Sigmoid colon (tissue), 7 donors: ENCODE measurements at places on chromosomes 2 and 18. TPM values are rescaled to one million over a fixed set of nuclear protein-coding genes. Genes with fewer than 3 reads are reported as not detected.

IL36G gene
- not detected for total RNA-seq

MARCHF4 gene
- not detected for total RNA-seq

ZNF892 gene
- 9.4 TPM for total RNA-seq

MZT2B gene
- 97.8 TPM for total RNA-seq

CRACDL gene
- 0.82 TPM for total RNA-seq

ANO7 gene
- total RNA-seq = not detected

SMCHD1 gene
- total RNA-seq = 101 TPM

- DNase-seq = no peak
Observed at GRCh38 chr2:16475986-16476567, 189.6 kb downstream of the CYRIA start.

DNA sequence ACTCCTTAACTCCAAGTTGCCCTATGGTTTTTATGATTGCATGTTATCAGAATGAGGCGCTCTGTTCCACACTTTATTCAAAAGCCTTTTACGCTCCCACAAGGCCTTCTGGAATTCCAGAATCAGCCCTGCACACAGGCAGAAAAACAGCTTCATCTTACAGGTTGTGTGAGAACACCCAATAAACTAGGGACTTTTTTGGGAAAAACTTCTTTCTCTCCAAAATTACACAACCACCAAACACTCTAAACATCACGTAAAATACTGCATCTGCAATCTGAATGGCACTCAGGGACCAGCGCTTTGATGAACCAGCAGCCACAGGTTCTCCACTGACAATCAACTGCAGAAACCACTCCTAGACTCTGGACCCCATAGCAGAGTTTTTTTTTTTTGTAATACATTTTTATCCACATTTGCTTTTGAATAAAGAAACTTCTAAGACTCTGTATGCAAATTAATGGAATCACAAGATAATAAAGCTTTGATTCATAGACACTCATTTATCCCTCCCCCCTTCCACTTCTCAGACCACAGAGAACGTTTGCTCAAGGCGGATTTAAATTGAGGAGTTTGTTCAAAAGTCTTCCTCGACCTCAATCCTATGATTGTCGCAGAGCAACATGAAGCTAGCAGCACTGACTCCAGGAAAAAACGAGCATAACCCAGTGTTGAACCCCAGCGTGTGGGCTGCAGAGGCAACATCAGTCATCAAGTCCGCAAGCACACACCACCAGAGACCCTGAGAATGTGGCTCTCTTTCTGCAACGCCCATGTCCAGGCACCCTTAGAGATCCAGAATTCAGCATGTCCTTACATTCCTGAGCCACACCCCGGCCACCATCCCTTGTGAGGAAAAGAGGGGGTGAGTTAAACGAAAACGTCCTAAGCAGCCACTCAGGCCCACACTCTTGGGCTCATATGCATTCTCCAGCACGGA lies 116.5 kb downstream of the MBP start:
- DNase-seq = no peak

DNA sequence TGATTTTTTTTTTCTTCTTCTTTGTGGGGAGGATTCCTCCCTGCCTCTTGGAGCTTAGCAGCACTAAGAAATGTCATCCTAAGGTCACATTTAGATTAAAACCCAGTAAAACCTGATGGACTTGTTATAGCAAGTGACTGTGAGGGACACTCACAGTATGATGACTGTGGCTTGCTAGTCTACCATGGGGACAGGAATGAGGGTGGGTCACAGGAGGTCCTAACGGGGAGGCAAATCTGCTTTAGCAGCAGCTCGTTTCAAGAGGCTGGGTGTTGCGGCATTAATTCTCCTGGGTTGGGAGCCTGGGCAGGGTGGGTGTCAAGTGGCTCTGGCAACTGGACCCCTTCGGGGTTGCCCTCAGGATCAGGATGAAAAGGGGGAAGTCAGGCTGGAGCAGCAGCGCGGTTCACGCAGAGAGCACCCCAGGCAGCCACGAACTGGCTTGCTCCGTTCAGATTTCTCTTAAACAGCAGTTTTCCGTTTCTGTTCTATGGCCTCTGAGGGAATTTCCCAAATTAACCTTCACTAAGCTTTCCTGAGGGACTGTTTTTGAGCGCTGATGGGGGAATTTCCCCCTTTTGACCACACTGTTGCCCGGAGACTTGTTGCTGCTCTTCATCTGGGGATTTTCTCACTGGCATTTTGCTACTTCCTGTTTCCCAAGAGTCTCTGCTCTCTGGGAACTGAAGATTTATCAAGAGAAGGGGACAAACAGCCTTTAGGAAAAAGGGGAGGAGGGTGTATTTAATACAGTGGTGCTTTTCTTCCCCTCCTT lies 59.8 kb upstream of the PELI1 start:
- peak; percentile 73 for DNase-seq

GRCh38 chr18:23822590-23823385 lies 133.5 kb downstream of the LAMA3 start:
- no peak for DNase-seq

DNA sequence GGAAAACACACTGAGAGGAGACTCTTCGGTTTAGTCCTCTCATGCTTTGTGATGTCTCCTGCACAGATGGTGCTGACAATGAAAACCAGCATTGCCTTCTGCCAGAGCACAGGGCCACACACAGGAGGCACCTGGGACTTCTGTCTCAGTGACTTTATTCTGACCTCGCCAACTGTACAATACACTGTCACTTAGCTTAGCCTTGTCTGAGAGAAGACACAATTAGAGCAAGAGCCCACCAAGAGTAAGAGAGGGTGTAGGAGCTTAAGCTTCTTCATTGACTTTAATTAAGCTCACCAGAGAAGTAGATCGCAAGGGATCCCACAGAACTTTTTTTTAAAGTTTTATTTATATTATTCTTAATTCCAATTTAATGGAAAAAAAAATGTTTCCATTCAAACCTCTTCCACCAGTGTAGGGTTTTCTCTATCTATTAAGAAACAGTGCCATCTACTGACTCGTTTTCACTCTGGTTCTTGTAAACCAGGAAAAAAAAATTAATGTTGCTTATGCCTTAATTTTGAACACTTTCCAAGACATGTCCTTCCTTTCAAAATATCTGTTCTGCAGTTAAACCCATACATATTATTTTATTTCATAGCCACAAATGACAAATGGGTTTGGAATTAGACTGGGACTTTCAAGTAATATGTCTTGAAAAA lies 42.4 kb upstream of the DDX18 start:
- no peak for DNase-seq

DNA sequence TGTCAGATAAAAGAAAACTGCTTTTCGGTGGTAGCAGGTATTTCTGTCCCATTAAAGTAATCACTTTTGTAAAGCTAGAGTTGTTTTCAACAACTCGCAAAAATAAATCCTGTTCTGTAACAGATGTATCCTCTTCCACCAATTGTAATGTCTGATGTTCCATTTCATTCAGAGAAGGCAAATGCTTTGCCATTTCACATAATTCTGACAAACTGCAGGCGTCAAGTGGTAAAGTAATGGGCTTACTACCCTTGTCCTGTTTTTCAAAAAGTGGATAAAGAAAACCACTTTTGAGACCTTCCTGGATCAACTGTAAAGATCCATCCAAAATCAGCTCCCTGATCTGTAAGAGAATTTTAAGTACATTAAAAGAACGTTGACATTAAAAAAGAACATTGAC lies 16.6 kb downstream of the METTL4 start:
- no peak for DNase-seq

- DNase-seq = no peak
Observed at GRCh38 chr18:12744103-12744502, 41.3 kb downstream of the PSMG2 start.

DNA sequence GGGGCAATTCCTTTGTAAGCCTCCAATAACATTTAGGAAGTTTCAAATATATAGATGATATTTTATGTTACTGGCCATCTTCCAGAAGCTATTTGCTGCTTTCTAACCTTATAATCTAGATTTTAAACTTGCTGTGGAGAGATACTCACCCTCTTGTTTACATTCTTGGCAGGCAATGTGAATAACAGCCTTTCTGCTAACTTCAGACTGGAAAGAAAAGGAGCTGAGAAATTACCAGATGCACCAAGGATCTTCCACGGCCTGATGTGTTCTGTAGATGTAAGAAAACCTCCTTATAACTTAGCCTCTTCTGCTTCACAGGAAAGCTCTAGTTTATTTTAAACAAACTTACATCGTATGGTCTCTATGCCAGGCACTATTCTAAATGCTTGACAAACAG lies 16.7 kb downstream of the REG1B start:
- no peak for DNase-seq

DNA sequence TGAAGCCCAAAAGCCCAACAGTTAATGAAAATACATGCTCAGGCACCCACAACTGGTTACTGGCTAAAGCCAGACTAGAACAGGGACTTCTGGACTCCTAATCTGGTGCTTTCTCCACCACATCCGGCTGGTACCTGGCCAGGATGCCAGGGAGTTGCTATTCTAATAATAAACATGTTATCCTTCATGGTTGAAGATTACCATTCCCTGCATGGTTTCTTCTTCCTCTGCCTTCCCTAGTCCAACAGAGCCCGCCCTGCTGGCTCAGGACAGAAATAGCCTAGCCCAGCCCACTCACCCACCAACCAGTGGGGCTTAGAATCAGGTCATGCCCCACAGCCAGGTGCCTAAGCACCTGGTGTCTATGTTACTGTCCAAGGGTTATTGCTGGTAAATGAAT lies 184.2 kb downstream of the TMEM247 start:
- DNase-seq = peak; percentile 71

- DNase-seq = peak; percentile 85
Observed at GRCh38 chr2:153311432-153311831, 167.1 kb downstream of the RPRM start.

- no peak for DNase-seq
Observed at GRCh38 chr18:46314011-46314410, 209.8 kb downstream of the HAUS1 start.

DNA sequence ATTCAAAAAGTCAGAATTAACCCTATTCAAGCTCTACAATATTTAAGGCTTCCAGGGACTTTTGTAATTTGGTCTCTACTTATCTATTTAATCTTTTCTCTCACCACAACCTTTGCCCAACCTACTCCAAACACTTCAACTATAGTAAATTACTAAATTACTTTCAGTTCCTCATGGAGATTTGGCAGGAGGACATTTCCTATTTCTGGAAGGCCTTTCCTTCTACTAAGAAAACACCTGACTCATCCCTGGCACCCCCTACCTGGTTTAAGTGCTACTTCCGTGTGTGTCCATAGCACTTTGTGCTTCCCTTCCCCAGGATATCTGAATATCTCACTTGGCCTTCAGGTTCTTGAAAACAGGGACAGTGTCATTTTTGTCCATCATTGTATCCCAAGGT lies 96.3 kb downstream of the UPP2 start:
- no peak for DNase-seq

GRCh38 chr18:55579501-55580270 lies 8.3 kb downstream of the TCF4 start:
- no peak for DNase-seq

- peak; percentile 45 for DNase-seq
Observed at GRCh38 chr2:232418466-232419244, 12.0 kb downstream of the ALPG start.

DNA sequence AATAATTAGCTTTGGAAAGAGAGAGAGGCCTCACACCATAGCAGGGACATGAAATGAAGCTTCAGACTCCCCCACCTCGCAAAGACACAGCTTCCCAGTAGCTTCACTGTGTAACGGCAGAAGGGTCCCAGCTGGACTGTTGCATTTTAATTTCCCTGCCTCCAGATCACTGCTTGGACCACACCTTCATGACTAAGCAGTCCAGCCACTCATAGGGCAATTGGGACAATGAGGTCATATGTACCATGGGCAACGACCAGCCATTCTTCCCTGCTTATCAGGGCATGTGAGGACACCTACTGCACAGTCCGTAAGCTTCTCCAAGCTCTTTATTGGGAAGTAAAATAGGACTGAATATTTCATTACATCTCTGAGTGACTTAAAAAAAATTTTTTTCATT lies 183.0 kb downstream of the MREG start:
- peak; percentile 64 for DNase-seq
